Substantia nigra (tissue), 51 donors: ENCODE measurements at places on chromosomes 11 and 22.

GRCh38 chr11:114522818-114523217 lies 36.9 kb downstream of the NXPE1 start:
- DNase-seq: no peak

- DNase-seq: no peak
Measured at GRCh38 chr11:83643115-83643514, 356.9 kb upstream of the CCDC90B start.

DNA sequence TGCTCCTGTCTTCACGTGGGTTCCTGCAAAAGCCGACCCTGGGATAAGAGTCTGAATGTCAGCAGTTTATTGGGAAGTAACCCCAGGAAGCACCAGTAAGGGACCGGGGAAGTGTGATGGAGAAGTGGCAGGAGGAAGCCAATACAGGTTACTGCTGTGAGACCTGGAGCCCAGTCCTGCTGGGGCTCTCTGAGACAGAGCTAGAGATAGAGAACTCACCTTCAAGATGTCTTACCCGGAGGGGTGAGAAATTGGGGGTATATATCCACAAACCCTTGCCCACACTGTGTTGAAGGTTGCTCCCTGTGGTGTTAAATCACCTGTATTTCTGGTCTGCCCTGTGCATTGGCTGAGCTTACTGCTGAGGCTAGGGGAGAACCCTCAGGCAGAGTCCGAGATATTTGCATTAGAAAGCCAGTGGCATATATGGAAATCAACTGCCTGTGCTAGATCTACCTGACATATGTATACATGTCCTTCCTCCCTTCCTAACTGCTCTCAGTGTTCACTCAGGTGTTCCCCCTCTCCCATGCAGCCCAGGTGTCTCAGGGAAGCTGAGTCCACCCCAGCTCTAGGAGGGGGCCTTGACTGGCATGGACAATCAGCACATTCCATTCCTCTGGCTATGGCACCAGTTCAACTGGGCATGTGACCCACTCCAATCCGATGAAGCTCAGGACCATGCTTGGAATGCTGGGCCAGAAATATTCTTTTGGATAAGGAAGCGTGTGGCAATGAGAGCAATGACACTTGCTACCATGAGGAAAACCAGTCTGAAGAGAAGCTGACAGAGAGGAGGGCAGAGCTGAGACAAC lies 6.8 kb upstream of the MICAL2 start:
- no peak for DNase-seq

GRCh38 chr22:43796567-43796966 lies 15.5 kb downstream of the EFCAB6 start:
- DNase-seq: no peak

DNA sequence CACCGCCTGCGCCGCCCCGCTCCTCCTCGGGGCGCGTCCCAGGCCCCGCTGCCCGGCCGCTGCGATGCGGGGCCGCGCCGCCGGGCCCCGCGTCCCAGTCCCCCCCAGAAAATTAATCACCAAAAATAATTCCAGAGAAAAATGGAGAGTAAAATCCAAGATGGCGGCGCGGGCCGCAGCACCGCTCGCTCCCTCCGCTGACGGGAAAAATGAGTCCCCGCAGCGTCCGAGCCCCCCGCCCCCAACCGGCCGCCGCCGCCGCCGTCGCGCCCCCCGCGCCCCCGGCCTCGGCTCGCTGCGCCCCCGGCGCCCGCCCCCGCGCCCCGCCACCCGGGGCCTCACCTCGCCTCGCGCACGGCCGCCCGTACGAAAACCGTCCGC lies at the start of gene KMT5B:
Gene KMT5B (minus strand): TSS at position 162 of the 381 bp plus-strand sequence. CDS start 23,220 bp downstream, outside the sequence.
- DNase-seq: no peak

DNA sequence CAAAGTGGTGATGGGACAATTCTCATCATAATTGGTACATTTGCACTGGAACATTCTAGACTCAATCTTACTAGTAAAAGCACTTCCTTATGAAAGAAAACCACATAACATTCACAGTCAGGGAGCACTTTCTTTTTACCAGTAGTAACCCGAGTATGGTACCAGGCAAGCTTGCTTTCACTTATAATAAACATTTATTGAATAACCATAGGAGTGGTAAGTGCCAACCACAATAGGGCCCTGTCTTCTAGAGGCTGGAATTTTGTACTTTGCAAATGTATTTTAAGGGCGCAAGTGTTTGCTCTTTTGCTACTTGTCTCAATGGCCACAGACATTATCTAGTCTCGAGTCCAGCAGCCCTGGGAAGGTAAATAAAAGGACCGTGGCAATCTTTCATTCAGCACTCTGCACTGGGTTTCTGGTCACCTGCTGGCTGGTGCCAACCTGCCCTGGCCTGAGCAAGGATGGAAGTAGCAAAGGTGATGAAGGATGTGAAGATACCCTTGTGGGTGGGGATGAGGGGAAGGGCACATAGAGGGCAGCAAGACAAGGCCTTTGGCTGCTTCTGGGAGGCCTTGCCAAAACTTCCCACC lies 24.2 kb downstream of the C22orf31 start:
- DNase-seq: no peak

GRCh38 chr11:88152381-88152780 lies 22.9 kb downstream of the RAB38 start:
- DNase-seq: no peak

- no peak for DNase-seq
Measured at GRCh38 chr11:22431106-22431505, 92.9 kb downstream of the SLC17A6 start.
